ENCODE measurements at places on chromosomes 16 and 17.

- no peak for DNase-seq
Observed at GRCh38 chr17:38896346-38896954, 26.6 kb downstream of the LASP1 start.

DNA sequence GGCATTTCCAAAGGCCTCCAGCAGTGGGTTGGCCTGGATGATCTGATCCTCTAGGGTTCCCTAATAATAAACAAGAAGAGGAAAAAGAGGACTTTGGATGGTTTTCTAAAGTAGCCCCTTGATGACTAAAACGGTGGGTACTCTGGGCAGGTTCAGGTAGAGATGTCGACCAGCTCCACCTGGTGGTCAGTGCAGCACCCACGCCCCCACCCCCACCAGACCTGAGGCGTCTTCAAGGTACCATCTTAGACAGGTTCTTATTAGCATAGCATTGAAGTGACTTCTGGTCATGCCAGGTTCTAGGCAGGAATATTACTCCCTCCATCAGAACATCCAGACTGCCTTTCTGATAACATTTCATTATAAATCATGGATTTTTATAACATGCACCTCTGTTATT is 15.0 kb downstream of the MYH13 start:
- DNase-seq, result no peak

GRCh38 chr17:75691801-75692626 is 24.9 kb downstream of the SAP30BP start:
- DNase-seq, result no peak

DNA sequence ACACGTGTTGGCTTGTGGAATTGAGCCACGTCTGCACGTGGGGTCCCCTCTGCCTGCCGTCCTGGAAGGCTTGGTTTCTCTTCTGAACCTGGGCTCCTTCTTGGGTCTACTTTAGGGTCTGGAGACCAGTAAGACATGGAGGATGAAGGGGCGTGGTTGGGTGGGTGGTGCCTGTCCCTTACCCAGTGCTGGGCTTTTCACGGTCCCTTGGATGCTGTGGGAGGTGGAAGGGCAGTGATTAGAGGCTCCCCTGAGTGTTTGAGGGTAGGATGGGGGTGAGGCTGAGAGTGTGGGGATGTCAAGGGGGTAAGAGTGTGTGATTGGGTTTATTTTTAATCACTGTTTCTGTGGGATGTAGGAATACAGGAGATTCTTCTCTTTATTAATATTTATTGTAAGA is 38.3 kb downstream of the MGAT5B start:
- no peak for DNase-seq

- peak; percentile 17 for DNase-seq
Observed at GRCh38 chr17:386141-386876, 33.7 kb upstream of the RPH3AL start.

- no peak for DNase-seq
Observed at GRCh38 chr16:49277766-49278566, 3.7 kb downstream of the CBLN1 start.

- no peak for DNase-seq
Observed at GRCh38 chr16:31519759-31520431, 7.8 kb upstream of the AHSP start.

GRCh38 chr17:46773221-46773605 is 45.3 kb downstream of the WNT3 start:
- DNase-seq, result no peak

- no peak for DNase-seq
Observed at GRCh38 chr16:19841184-19841583, 43.5 kb downstream of the GPRC5B start.

DNA sequence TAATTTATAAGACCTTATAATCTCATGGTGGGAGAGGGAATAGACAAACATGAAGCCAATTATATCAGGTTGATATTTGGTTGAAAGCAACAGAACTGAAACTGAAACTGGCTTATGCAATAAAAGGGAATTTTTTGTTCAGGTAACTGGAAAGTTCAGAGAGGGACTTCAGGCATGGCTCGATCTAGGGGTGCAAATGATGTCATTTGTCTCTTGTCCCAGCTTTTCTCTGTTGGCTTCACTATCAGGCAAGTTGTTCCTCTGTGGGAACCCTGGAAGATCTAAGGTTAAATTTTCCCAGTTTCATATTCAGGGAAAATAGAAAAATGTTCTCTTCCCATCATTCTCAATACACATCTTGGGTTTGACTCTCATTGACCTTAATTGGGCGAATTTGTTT is 59.8 kb downstream of the OTOA start:
- DNase-seq, result no peak

- no peak for DNase-seq
Observed at GRCh38 chr16:61820820-61821219, 215.4 kb downstream of the CDH8 start.

DNA sequence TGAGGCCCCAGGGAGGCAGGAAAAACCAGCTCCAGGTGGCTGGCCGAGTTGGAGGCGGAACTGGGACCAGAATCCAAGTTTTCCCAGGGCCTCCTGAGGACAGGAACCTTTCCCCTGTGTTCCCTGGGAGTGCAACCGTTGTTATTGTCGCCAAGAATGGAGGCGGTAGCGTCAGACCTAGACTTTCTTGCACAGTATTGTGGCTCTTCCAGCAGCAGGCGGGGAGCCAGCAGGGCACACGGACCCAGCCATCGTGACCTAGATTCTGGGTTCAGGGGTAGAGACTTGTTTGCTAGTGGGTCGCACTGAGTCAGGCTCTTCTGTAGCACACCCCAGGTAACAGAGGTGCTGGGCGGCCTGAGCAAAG is 667 bp upstream of the KIF19 start:
- DNase-seq, result no peak

Data from NCI-H2171 treated with DMSO at 0.1 percent for 48 hours (cell line).